ENCODE measurements at places on chromosomes 5 and 9. TPM values are rescaled to one million over a fixed set of nuclear protein-coding genes. Genes with fewer than 3 reads are reported as not detected.
A peak's percentile ranks its signal among the peaks of the same experiment; 100 is the strongest.

PCDHA5 gene
- total RNA-seq = not detected

SPATA9 gene
- not detected for total RNA-seq

ARID3C gene
- 0.26 TPM for total RNA-seq

SLC6A7 gene
- not detected for total RNA-seq

ANKRD18B gene
- 0.79 TPM for total RNA-seq

CDKN2B-AS1 gene
- total RNA-seq = 3.4 TPM

CTNNA1 gene
- 62.0 TPM for total RNA-seq

DNA sequence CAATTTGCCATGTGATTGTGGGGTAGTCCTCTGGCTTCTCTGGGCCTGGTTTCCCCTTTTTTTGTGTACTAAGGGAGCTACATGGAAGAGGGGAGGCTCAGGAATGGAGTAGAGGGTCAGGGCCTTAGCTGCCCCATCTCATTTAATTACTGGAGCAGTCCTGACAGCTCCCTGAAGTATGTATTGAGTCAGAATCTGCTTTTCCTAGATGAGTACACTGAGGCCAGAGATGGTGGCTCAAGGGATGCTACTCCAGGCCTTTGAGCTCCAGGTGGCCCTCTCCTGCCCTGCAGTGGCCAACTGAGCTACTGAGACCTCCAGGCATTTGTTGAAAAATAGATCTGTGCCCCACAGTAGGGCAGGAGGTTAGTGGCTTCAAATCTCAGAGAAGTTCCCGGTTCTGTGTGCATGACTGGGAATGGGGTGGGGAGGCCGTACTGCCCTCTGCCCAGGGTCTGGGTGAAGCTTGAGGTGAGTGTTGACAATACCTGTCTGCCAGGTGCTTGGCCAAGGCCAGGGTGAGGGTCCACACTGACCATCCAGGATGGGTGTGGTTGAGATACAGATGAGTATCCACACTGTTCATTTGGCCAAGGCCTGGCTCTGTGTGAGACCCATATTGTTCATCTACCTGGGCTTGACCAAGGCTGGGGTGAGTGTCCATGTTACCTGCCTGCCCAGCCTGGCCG is 45.7 kb downstream of the CXXC5 start:
- no peak overlapping the region for H3K27ac ChIP-seq
- peaks cover 20% of the 10 kb centered on the region for H3K4me1 ChIP-seq
- no peak overlapping the region for H3K4me3 ChIP-seq
- peaks cover 15% of the 10 kb centered on the region for H3K27me3 ChIP-seq
- H3K36me3 ChIP-seq = no peaks in the 10 kb centered on the region
- no peak for DNase-seq

DNA sequence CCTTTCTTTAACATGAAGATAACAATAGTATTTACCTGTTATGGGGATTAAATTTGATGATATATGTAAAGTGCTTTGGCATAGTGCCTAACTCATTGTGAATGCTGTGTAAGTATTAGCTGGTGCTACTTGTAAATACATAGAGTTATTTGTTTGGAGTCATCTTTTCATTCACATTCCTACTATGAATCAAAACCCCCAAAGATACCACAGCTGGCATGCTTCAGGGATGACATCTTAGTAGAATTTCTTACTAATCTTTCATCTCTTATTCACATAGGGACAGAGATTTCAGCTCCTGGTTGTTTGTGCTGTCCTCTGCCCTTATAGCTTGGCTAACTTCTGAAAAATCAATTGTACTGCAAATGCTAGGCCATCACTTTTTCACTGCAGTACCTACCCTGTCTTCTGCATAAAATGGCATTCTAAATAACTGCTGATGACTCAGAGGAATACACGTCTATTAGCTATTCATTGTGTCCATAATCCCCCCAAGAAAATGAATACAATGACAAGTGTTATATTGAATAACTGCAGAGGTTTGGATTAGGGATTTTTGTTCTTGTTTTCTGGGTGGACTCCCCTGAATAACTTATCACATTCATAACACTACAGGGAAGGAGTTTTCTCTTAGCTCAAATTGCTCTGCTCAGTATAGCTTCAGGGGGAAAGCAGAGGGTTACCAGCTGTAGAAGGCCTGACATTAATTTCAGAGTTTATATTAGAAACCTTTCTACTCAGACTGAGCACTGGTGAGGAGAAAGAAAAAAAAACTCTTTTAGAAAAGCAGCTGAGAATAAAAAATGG is 192.2 kb upstream of the C9orf72 start:
- peaks cover 3% of the 10 kb centered on the region for H3K27me3 ChIP-seq
- peaks cover 2% of the 10 kb centered on the region for H3K4me1 ChIP-seq
- DNase-seq = no peak
- H3K36me3 ChIP-seq = no peaks in the 10 kb centered on the region
- H3K4me3 ChIP-seq = no peak overlapping the region
- H3K27ac ChIP-seq = no peak overlapping the region

DNA sequence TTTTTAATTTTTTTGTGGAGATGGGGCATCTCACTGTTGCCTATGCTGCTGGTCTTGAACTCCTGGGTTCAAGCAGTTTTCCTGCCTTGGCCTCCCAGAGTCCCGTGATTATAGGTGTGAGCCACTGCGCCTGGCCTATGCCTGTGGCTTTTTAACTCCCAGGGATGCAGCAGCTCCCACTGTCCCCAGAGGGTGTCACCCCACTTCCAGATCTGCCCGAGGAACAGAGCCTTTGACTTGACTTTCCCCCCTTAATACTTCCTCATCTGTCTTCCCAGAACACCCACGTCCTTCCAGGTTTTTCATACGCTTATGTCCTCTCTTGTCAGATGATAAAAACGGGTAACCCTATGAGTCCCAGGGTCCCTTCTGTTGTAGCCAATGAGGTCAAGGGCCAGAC is 7.6 kb upstream of the PRRC2B start:
- no peak overlapping the region for H3K27ac ChIP-seq
- no peak for DNase-seq
- H3K4me1 ChIP-seq = peaks cover 11% of the 10 kb centered on the region
- H3K36me3 ChIP-seq = no peaks in the 10 kb centered on the region
- H3K27me3 ChIP-seq = no peaks in the 10 kb centered on the region

- H3K27ac ChIP-seq = no peak overlapping the region
- H3K4me1 ChIP-seq = no peaks in the 10 kb centered on the region
- no peaks in the 10 kb centered on the region for H3K36me3 ChIP-seq
- no peaks in the 10 kb centered on the region for H3K27me3 ChIP-seq
- no peak overlapping the region for H3K4me3 ChIP-seq
Measured at GRCh38 chr9:27160636-27161035, 51.6 kb downstream of the TEK start.

DNA sequence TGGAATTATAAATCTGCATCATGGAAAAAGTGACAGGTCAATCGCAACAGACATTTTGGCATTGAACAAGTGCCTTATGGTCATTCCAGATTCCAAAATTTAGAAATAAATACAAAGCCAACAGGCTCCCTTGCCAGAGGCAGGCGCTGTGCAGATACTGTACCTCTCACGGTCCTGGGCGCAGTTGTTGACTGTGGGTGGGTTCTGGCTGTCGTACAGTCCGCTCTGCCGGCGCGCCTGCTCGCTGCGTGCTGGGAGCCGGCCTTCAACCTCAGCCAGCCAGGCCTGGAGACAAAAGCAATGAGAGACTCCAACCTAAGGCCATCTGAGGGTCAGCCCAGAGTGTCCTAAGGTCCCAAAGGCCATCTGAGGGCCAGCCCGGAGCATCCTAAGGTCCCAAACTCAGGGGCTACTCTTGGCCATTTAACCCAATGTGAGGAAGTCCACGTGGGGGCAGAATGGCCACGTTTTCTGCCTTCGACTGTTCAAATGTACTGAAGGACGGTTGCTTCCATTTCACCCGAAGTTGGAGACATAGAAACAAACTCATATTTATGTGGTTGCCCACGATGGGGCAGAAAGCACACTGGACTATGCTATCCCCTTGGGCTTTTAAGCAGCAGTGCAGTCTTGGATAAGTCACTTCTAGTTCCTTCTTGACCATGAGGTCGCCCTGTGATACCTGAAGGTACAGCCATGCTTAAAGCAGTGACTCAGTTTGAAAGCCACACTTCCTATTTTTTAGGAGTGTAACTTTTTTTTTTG is 65.2 kb downstream of the USP20 start:
- no peak for DNase-seq
- peak overlapping the region; percentile 59 for H3K27ac ChIP-seq
- peaks cover 60% of the 10 kb centered on the region for H3K4me1 ChIP-seq

DNA sequence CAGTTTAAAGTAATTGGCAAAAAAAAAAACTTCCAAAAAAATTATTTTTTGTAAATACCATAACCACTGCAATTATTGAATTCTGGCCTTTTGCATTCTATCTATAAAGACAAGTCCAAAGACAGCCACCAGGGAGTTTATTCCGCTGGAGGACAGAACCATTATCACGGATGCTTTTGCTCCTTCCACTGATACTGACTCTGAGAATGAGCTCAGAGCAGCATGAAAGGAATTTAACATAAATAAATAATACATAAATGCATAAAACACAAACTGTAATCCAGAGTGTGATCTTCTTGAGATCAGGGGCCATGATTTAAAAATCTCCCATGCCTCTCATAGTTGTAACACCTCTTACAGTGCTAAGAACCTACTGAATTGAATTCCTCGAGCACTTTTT is 264.8 kb downstream of the ARRDC3 start:
- H3K27ac ChIP-seq = no peak overlapping the region
- no peak for DNase-seq
- H3K4me1 ChIP-seq = peaks cover 4% of the 10 kb centered on the region
- H3K36me3 ChIP-seq = no peaks in the 10 kb centered on the region
- H3K27me3 ChIP-seq = peaks cover 2% of the 10 kb centered on the region

GRCh38 chr5:83614841-83615240 is 105.8 kb downstream of the HAPLN1 start:
- no peaks in the 10 kb centered on the region for H3K4me1 ChIP-seq
- H3K27me3 ChIP-seq = no peaks in the 10 kb centered on the region
- no peak overlapping the region for H3K27ac ChIP-seq
- no peak overlapping the region for H3K4me3 ChIP-seq

- no peak overlapping the region for H3K27ac ChIP-seq
- no peak overlapping the region for H3K4me3 ChIP-seq
- H3K36me3 ChIP-seq = peaks cover 3% of the 10 kb centered on the region
- DNase-seq = no peak
Measured at GRCh38 chr9:121399883-121400607, 30.0 kb upstream of the STOM start.

- peaks cover 8% of the 10 kb centered on the region for H3K27me3 ChIP-seq
- no peaks in the 10 kb centered on the region for H3K4me1 ChIP-seq
- no peaks in the 10 kb centered on the region for H3K36me3 ChIP-seq
- no peak for DNase-seq
- no peak overlapping the region for H3K27ac ChIP-seq
Measured at GRCh38 chr5:112125903-112126302, 293.2 kb downstream of the EPB41L4A start.

GRCh38 chr5:52328220-52328806 is 459.4 kb upstream of the ITGA1 start:
- no peak overlapping the region for H3K4me3 ChIP-seq
- DNase-seq = no peak
- H3K36me3 ChIP-seq = no peaks in the 10 kb centered on the region
- H3K4me1 ChIP-seq = no peaks in the 10 kb centered on the region
- H3K27me3 ChIP-seq = no peaks in the 10 kb centered on the region
- H3K27ac ChIP-seq = no peak overlapping the region

GRCh38 chr5:135051399-135051798 is 17.4 kb upstream of the PITX1 start:
- H3K27me3 ChIP-seq = peaks cover 83% of the 10 kb centered on the region
- no peaks in the 10 kb centered on the region for H3K36me3 ChIP-seq
- H3K4me1 ChIP-seq = peaks cover 3% of the 10 kb centered on the region
- H3K4me3 ChIP-seq = no peak overlapping the region

DNA sequence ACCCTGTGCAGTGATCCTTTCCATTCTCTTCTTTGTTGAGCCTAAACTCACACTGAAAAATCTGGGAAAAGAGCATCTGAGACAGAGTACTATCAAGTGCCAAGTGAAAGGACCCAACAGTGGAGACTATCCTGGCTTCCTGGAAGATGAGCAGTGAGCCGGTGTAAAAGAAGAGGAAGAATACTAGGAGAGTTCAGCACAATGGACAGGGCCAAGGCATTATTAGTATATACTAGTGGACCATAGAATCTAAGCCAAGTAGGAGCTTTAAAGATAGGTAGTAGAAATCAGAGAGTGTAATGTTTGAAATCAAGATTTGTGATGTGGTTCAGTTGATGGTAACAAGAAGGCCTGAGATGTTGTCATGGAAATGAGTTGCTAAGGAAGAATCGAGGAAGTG is 140.8 kb downstream of the CAMK4 start:
- H3K4me3 ChIP-seq = no peak overlapping the region
- peaks cover 26% of the 10 kb centered on the region for H3K36me3 ChIP-seq
- H3K27me3 ChIP-seq = no peaks in the 10 kb centered on the region
- peaks cover 7% of the 10 kb centered on the region for H3K4me1 ChIP-seq
- no peak for DNase-seq

- no peaks in the 10 kb centered on the region for H3K4me1 ChIP-seq
- no peak overlapping the region for H3K4me3 ChIP-seq
- no peaks in the 10 kb centered on the region for H3K36me3 ChIP-seq
- no peak for DNase-seq
Measured at GRCh38 chr5:59257488-59258400, 635.8 kb downstream of the PDE4D start.

- no peak overlapping the region for H3K27ac ChIP-seq
- H3K27me3 ChIP-seq = no peaks in the 10 kb centered on the region
- peaks cover 13% of the 10 kb centered on the region for H3K36me3 ChIP-seq
- peaks cover 14% of the 10 kb centered on the region for H3K4me1 ChIP-seq
- no peak for DNase-seq
Measured at GRCh38 chr5:100792781-100793180, 110.3 kb downstream of the ST8SIA4 start.

GRCh38 chr9:70415041-70415440 is 584 bp upstream of the KLF9 start:
- no peak for DNase-seq
- no peaks in the 10 kb centered on the region for H3K27me3 ChIP-seq
- H3K36me3 ChIP-seq = peaks cover 6% of the 10 kb centered on the region
- H3K27ac ChIP-seq = peak overlapping the region; percentile 99

DNA sequence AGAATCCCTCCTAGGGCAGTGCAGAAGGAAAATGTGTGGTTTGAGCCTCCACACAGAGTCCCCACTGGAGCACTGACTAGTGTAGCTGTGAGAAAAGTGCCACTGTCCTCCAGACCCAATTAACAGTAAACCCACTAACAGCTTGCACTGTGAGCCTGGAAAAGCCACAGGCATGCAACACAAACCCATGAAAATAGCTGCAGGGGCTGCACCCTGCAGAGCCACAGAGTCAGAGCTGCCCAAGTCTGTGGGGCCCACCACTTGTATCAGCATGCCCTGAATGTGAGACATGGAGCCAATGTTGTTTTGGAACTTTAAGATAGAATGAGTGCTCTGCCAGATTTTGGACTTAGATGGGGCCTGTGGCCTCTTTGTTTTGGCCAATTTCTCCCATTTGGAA is 119.8 kb upstream of the CDH9 start:
- no peak overlapping the region for H3K27ac ChIP-seq
- H3K36me3 ChIP-seq = peaks cover 2% of the 10 kb centered on the region
- DNase-seq = no peak
- H3K27me3 ChIP-seq = no peaks in the 10 kb centered on the region
- H3K4me3 ChIP-seq = no peak overlapping the region
- no peaks in the 10 kb centered on the region for H3K4me1 ChIP-seq
